ENCODE measurements at places on chromosomes 2 and 18.
A peak's percentile ranks its signal among the peaks of the same experiment; 100 is the strongest.

GRCh38 chr2:129747500-129748125, 231.9 kb upstream of the RAB6C start:
- DNase-seq, result no peak

GRCh38 chr2:61885896-61886603, 2.4 kb downstream of the CCT4 start:
- DNase-seq, result no peak

DNA sequence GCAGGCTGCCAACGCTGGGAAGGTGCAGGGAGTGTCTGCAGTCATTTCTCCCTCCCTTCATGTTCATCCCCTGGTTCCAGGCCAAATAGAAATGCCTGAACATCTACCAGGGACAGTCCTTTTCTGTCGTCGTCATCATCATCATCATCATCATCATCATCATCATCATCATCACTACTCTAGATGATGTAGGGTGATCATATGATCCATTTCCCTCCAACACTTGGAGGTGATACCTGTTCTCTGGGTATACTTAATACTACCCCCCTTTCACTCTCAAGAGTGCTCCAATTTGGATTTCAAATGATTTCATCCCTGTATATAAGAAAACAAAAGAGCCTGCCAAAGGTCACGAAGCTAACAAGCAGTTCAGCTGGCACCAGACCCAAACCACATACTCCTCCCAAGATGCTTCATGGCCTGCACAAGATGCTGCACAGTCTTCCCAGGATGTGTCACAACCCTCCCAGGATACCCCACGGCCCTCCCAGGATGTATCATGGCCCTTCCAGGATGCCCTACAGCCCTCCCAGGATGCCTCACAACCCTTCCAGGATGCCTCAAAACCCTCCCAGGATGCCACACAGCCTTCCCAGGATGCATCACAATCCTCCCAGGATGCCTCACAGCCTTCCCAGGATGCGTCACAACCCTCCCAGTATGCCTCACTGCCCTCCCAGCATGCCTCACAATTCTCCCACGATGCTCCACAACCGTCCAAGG, 257.9 kb downstream of the DYSF start:
- peak; percentile 56 for DNase-seq

DNA sequence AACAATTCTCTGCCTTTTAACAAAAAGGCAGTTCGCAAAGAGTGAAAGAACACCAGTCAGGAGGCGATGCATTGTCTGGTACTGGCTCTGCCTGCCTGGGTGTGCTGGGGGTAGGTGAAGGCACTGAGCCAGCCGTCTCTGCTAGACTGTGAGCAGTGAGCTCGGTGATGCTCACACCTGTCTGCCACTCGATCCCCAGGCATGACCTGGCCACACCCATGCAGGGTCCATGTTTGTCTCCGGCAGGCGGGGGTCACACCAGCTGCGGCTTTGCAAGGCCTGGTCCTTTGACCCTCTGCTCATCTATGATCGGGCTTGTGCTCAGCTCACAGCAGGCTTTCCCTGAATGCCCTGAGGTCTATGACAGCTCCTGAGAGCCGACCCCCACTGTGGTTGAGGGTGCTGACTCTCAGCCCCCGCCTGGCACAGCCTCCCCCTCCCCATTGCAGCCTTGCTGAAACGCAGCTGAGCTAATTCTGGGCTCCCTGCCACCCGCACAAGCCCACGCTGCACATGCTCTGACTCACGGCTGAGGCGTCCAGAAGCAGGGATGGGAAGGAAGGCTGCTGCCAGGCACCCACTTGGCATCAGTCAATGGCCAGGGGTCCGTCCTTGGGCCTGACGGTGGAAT, 23.7 kb downstream of the CRACDL start:
- DNase-seq, result peak; percentile 75

DNA sequence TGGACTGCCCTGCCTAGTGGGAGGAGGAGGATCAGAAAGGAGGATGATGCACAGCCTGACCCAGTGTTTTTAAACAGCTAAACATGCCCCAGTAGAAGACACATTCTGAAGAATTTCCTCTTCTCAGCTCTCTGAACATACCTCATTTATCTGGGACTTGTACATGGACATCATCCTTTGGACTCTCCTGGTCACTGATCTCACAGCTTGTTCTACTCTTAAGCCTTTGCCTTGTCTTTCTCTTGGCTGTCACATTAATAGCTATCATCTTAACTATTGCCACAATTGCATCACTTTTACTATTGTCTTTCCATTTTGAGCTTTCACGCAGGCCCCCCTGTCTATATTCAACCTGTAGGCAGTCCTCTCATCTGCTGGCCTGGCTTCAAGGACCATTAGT, 42.0 kb upstream of the PGAP1 start:
- DNase-seq, result no peak

GRCh38 chr18:40911041-40911440, 1044.0 kb upstream of the PIK3C3 start:
- no peak for DNase-seq

DNA sequence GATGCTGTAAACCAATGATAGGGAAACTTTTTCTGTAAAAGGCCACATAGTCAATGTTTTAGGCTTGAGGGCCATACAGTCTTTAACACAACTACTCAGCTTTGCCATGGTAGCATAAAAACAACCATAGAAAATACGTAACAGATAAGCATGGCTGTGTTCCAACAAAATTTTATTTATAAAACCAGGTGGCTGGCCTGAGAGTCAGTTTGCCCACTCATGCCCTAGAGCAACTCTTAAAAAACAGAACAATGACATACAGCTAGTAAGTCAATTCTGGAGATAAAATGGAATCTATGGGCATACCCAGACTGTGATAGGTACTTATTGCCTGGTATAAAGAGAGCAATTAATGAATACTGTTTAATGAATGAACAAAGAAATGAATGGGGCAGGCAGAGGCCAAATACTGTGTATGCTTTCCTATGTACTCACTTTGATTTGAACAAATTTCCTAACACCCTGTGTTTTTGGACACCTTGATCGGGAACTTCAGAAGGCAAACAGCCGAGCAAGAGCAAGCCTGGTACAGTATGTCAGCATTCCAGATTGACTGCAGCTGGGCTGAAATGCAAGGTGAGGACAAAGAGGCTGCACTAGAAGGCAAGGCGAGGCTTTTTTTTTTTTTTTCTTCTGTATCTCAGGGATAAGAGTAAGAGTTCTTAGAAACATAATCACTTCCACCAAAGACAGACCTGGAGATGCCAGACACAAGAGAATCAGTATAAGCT, 315.3 kb downstream of the CLIP4 start:
- no peak for DNase-seq
